ENCODE measurements at places on chromosomes 7 and 10.

DNA sequence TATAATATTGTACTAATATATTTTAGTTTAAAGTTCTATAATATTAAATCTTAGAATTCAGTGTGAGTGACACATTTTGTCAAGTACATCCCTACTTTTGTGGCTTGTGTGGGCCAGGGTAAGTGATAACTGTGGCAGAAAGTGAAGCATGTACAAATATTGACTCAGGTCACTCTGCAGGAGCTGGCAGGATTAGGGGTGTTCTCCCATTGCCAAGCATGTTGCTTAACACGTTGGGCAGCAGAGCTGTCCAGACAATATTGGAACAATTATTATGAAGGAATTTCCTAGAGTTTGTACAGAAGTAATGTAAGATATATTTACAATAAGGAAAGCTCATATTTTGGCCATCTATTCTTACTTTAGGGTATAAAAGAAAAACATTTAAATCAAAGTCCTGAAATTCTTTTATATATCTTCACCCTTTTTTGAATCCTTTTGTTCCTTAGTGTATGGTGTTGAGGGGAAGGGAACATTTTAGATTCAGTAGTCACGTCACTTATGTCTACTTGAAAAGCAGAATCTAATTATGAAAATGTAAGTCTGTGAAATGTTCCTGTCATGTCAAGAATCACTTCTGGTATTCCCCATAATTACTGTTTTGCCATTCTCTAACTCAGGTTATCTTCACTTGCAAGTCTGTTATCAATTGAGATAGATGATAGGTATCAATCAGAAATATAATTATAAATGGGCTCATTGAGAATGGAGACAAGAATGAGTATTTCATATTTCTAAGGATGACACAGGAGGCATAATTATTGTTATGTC is 4.0 kb downstream of the HDAC9 start:
- DNase-seq, result no peak

GRCh38 chr7:33909755-33910154 is 4.4 kb downstream of the BMPER start:
- no peak for DNase-seq

DNA sequence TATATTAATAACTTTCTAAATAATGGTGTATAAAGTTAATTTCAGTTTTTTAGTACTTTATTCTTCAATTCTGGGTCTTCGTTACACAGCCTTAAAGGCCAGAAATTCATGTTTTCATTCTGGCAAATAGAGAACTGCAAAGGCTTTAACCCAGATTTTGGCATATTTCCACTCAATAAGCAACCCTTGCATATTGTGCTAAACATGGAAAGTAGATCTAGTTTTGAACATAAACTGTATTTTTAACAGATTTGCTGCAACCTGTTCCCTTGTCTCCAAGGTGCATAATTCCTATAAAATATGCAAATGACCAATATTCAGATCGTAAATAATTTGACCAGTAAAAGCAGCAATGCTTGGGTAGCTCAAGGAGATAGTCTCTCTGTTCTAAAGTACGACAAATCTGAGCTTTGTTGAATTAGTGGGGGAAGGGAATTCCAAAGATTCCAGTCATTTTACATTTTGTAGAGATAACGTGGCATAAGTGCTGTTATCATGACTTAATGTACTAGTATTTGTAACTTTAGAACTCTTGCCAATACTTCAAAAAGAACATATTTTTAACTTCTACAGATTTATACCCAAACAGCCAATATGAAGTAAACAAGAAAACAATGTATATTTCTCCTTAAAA is 46.4 kb upstream of the RSBN1L start:
- no peak for DNase-seq

DNA sequence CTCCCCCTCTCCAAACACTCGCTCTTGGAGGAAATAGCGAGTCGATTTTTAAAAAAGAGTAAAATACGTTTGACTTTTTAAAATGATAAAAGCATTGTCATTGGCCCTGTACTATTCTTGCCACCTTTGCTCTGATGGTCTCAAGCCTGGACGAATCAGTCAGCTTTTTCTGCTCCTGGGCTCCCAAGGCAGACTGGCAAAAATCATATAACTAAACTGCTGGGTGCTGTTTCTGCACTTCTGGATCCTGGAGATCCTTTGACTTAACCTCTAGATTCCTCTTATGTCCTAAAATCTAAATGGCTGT is 1.8 kb downstream of the TPST1 start:
- no peak for DNase-seq

GRCh38 chr7:131905471-131905973 is 349.1 kb upstream of the PODXL start:
- no peak for DNase-seq

DNA sequence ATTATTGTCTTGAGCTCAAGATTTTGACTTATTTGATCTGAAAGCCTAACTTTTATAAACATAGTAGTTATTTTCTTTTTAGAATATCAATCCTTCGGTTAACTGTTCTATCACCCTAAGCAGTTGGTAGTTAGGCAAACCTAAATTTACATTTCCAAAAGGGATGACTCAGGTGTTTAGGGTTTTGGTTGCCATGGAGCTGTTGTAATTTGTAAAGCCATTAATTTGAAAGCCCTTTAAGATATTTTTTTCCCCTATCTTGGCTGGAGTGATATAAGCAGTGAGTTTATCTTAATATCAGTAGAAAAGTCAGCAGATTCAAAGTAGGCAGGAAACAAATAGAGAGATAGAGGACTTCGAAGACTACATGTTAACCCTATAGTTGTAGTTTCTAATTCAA is 1472.6 kb upstream of the CELF2 start:
- DNase-seq, result no peak

DNA sequence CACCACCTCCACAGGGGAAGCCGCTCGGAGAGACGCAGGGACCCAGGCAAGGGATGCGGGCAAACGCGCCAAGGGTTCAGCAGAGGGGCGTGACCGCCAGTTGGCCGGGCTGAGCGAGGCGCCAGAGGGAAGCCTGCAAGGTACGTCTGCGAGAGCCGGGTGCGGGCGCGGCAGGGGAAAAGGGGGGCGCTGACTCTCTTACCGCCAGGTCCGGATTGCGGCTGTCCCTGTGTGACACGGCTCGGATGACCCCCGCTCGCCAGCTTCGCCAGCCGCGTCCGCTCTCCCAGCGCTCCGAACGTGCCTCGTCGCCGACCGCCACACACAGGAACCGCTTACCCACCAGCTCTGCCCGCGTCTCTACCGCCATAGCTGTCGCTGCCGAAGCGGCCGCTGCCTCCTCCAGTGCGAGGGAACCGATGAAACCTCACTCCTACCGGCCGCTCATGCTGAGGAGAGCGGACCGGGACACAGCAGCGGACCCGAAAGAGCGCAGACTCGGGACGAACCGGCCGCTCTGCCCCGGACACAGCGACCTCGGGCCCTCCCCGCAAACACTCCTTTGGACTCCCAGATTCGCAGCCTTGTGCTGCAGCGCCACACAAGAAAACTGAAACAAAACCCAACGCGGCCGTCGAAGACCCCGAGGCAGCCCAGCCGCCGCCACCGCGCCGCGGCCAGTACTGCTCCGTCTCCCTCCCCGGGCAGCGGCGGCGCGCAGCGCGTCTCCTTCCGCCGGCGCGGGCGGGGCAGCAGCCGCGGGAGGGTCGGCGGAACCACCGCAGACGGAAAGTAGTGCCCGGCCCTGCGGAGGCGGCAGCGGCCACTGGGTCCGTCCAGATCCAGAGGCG is at the start of gene JMJD1C:
JMJD1C (minus strand) TSS at position 685 of the 851 bp plus-strand sequence; CDS start at position 370, 315 bp downstream.
- peak; percentile 69 for DNase-seq

GRCh38 chr10:94358480-94358879 is 4.3 kb downstream of the NOC3L start:
- no peak for DNase-seq

- DNase-seq, result no peak
Measured at GRCh38 chr10:86311906-86312305, 54.7 kb downstream of the GRID1 start.

DNA sequence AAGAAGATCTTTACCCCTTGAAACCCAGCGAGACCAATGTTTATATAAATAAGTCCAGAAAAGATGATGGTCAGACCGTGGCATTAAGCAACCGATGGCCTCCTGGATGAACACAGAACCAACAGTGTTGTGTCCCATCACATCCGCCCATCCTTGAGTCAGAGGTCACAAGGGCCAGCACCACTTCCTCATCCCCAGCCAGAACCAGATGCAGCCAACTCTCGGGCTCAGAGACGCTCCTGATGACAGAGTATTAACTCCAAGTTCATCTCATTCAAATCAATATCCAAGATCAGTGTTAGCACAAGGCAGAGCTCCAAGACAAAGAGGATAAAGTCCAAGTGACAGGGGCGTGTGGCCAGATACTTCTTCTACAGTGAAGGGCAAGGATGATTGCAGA is 63.5 kb downstream of the FAM53B start:
- DNase-seq, result no peak

DNA sequence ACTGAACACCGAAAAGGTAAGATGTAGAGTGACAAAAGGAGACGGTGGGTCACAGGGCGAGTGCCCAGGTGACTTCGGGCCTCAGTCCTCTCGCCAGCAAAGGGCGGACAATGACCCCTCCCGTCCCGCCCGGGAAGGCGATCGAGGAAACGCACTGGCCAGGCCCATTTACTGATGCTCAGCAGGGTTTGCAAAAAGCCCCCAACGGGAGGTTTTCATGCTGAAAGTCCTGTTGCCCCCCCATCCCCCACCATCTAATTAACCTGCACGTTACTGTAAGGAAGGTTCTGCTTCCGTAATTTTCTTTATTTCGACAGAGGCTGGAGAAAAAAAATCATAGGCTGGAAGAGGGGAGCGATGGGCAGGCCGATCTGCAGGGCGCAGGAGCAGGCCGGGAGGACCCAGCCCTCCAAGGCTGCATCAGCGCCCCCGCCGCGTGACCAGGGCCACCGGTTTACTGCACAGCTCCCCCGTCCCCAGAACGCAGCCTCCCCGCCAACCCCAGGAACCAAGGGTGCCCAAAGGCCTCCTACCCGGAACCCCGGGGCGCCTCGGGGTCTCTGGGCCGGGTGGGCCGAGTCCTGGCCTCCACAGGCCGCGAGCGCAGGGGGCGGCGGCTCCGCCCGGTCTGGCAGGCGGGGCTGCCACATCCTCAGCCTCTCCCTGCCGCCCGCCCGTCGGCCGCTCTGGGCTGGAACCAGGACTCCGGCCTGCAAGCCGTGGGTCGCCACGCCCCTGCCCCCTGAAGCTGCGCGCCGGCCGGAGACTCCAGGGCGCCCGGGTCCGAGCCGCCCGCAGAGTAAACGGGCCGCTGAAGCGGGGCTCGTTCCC is 613 bp downstream of the OAT start:
- DNase-seq, result peak; percentile 65

DNA sequence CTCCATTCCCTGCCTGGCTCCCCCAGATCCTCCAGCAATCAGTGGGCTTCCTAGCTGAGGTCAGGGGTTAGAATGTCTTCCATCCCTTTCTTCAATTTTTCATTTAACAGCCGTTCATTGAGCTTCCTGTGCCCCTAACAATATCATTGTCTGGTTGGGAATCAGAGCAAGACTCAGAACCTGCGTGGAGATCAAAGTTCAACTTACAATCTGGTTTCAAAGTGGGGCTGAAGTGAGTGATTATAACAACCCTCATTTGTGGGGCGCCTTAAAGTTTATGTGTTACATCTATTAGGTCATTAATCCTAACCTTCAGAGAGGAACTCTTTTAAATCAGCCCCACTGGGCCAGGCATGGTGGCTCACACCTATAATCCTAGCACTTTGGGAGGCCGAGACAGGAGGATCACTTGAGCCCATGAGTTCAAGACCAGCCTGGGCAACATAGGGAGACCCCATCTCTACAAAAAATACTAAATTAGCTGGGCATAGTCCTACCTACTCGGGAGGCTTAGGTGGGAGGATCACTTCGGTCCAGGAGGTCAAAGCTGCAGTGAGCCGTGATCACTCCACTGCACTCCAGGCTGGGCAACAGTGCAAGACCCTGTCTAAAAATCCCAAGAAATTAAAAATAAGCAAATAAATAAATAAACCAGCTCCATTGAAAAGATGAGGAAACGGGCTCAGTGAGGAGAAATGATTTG is 45.4 kb upstream of the SLF2 start:
- no peak for DNase-seq

DNA sequence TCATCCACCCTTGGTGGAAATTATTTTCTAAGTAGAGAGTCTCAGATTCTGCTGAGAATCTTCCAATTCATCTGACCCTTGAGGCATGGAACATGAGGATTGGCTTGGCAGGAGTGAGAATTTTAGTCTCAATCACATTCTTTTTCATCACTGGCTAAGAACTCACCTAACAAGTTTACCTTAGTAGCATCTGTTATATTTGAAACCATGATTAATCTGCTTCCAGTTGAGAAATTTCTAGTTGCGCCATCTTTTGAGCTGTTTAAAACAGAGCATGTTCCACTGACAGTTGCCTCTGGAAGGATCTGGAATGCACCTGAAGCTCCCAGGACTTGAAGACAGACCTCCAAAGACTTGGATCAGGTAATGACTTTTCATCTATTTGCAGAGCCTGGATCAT is at the start of gene LIPK:
LIPK (plus strand) TSS at position 292 of the 400 bp plus-strand sequence. CDS start 18,295 bp downstream, outside the sequence.
- DNase-seq, result no peak

DNA sequence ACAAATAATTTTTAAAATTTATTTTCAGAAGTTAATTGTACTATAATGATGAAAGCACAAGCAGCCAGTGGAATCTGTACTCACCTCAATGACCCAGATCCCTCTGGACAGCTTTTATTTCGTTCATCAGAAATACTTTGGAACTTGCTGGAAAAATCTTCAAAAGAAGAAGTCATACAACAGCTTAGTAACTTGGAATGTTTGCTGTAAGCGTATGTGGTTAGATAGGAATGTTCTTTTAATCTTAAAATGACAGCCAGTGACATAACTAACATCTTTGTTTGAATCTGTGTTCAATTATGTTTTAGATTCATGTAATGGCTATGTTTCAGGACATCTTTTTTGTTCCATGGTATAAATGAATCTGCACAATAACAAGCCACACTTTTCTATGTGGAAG is 26.8 kb downstream of the CFAP69 start:
- DNase-seq, result no peak

GRCh38 chr10:22631646-22632278 is 82.6 kb downstream of the PIP4K2A start:
- DNase-seq, result no peak

Measured in mesothelial cell of epicardium (in vitro differentiated cells).